H9 (cell line): ENCODE measurements at places on chromosomes 16 and 17. TPM values are rescaled to one million over a fixed set of nuclear protein-coding genes. Genes with fewer than 3 reads are reported as not detected.
A peak's percentile ranks its signal among the peaks of the same experiment; 100 is the strongest.

GRCh38 chr16:72277749-72278148, 105.8 kb upstream of the PMFBP1 start:
- no peaks in the 10 kb centered on the region for H3K4me1 ChIP-seq
- no peaks in the 10 kb centered on the region for H3K27me3 ChIP-seq
- no peak overlapping the region for H3K27ac ChIP-seq
- no peak for DNase-seq
- no peak overlapping the region for H3K4me3 ChIP-seq
- H3K36me3 ChIP-seq = no peaks in the 10 kb centered on the region

The GINS3 gene
- 16.4 and 17.2 TPM in 2 replicates for total RNA-seq

The KRT16 gene
- total RNA-seq = not detected in 2 replicates

The PFN1 gene
- 1,149 and 1,217 TPM in 2 replicates for total RNA-seq

GRCh38 chr16:78060809-78061208, 38.5 kb downstream of the CLEC3A start:
- H3K27ac ChIP-seq = no peak overlapping the region
- H3K36me3 ChIP-seq = no peaks in the 10 kb centered on the region
- no peak for DNase-seq
- no peak overlapping the region for H3K4me3 ChIP-seq

DNA sequence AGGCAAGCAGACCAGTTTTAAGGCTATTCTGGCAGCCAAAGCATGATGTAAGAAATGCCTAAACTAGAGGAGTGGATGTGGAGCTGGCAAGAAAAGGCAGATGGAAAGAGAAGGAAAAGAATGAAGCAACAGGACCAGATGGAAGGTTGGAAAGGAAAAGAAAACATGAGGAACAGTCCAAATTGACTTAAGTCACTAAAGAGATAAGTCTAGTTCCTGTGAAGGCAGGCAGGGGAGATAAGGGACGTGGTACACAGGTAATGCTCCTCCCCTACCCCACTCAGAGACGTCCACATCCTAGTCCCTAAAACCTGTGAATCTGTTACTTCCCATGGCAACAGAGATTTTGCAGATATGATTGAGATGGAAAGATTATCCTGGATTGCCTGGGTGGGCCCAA, 43.5 kb downstream of the TEX2 start:
- DNase-seq = no peak
- H3K4me1 ChIP-seq = peaks cover 4% of the 10 kb centered on the region; the same call in 1 of the 2 replicates
- no peaks in the 10 kb centered on the region for H3K27me3 ChIP-seq
- no peak overlapping the region for H3K27ac ChIP-seq
- H3K36me3 ChIP-seq = no peaks in the 10 kb centered on the region
- H3K4me3 ChIP-seq = no peak overlapping the region

DNA sequence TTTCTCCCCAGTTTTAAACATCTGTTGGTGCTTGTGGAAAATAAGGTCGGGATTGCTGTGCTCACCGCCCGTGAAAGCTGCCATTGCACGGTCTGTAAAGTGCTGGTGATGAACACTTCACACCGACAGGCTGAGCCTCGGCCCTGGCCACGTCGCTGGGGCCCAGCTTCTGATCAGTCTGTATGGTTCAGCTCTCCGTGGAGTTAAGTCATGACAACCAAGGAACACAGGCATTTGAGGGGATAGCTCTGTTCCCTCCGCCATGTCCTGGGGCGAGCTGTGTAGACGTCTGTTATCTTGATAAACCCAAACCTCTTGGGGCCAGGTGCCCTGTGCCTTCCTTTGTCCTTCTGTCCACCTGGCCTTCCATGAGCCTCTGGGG, 110.6 kb downstream of the METRNL start:
- no peak for DNase-seq
- no peaks in the 10 kb centered on the region for H3K27me3 ChIP-seq
- no peak overlapping the region for H3K27ac ChIP-seq
- no peaks in the 10 kb centered on the region; the same call in 1 of the 2 replicates for H3K36me3 ChIP-seq
- no peaks in the 10 kb centered on the region for H3K4me1 ChIP-seq

The C17orf50 gene
- total RNA-seq = not detected in 2 replicates

The AGRP gene
- not detected in 2 replicates for total RNA-seq

DNA sequence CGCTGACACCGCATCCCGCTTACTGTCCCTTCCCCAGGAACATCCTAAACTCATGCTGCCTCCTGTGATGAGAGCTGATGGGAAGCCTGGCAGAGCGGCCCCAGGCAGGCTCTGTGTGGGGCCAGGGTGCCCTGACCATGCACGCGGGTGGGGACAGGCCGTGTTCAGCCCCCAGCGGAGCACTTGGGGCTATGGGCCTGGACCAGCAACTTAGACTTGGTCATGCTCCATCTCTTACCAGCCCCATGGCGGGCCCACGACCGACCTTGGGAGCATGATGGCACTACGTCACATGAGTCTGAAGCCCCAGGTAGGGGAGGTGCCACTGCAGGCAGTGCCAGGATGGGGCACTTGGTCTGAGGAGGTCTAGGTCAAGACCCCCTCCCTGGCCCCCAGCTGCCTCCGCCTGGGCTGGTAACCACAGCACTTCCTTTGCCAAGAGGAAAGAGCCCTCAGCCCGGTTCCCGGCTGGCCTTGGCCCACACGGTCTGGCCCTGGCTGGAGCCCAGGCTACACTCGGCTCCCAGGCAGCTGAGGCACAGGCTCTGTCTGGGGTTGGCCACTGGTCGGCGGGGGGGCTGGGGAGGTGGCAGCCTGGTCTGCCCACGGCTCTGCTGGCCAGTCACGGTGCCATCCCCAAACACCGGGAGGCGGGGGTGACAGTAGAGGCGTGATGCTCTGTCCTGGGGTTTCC, 25.7 kb downstream of the BAHCC1 start:
- DNase-seq = no peak
- no peaks in the 10 kb centered on the region for H3K4me1 ChIP-seq
- no peaks in the 10 kb centered on the region for H3K27me3 ChIP-seq
- H3K36me3 ChIP-seq = no peaks in the 10 kb centered on the region

The TP53TG3B gene
- total RNA-seq = not detected in 2 replicates

The C16orf92 gene
- total RNA-seq = not detected in 2 replicates

DNA sequence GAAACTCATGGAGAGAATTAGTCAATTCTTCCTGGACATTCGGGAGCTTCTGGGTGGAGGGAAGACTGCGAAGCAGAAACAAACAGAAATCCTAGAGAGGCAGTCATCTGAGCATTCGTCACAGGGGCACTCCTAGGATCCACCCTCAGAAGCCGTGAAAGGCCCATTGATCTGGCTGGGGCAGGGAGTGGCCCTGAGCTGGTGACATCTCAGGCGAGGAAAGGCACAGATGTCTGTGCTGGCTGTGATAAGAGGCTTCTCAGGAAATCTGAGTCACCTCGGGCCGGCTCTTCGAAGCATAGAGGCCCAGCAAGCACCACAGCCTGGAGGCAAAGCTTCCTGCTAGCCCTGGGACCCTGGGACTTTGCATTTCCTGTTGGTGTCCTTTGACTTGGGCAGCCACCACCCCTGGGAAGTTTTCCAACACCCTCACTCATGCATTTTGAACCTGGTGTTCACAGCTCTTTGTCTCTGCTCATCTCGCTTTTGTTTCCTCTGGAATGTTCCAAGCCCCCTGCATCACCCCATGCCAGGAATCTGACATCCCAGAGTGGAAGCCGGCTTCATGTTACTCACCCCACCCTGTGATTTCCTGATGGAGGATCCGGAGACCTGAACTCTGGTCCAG, 23.3 kb upstream of the CDRT4 start:
- no peak overlapping the region for H3K4me3 ChIP-seq
- peak; percentile 94 for DNase-seq
- H3K36me3 ChIP-seq = peaks cover 29% of the 10 kb centered on the region

DNA sequence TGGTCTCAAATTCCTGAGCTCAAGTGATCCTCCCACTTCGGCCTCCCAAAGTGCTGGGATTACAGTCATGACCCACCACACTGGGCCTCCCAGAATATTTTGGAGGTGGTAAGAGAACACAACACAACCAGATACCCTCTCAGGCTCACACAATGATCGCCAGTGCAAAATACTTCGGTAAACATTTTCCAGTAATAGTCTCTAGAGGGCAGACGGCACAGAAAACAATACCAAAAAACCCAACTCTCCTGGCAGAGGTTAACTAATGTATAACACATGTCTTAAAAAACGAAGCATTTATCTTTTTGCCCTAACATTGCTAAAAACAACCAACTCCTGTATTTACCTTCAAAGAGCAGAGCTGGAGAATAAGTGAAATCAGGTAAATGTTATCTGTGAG, 10.5 kb downstream of the NUFIP2 start:
- H3K36me3 ChIP-seq = peaks cover 93% of the 10 kb centered on the region
- H3K4me1 ChIP-seq = no peaks in the 10 kb centered on the region; the same call in 1 of the 2 replicates
- H3K4me3 ChIP-seq = no peak overlapping the region
- H3K27ac ChIP-seq = no peak overlapping the region
- no peak for DNase-seq

The SOX8 gene
- total RNA-seq = 8.9 and 9.6 TPM in 2 replicates

GRCh38 chr16:79165506-79165905, 435.0 kb downstream of the MAF start:
- peaks cover 15% of the 10 kb centered on the region; the same call in 1 of the 2 replicates for H3K4me1 ChIP-seq
- H3K36me3 ChIP-seq = peaks cover 13% of the 10 kb centered on the region
- H3K27me3 ChIP-seq = no peaks in the 10 kb centered on the region
- no peak overlapping the region for H3K4me3 ChIP-seq

The MYH3 gene
- 1.9 and 2.9 TPM in 2 replicates for total RNA-seq

DNA sequence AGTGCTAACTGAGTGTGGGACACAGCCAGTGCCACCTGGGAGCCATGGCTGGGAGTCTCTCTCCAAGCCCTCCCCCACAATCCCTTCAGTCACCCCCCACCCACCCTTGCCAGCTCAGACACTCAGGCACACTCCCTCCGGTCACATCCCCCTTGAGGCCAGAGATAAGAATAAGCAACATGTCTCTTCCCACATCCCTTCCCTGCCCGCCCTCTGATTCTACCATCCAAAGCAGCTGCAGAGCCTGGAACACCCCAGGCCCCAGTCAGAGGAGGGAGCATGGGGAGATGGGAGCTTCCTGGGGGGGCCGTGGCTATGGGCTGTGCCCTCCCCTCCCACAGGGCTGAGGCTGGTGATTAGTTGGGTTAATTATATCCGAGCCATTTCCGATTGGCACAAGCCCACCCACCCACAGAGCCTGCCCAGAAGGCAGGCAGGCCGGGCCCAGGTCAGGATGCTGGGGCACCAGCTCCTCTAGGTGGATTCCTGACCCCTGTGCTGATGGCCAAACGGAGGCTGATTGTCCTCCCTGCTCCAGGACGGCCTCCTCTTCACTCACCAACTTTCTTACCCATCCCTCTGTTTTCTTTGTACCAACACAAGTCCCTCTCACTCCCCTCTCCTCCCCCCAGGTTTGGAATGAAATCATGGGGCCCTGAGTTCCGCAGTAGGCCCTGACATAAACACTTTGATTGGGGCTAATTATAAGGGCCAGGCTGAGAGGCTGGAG, 28.6 kb upstream of the MEIOC start:
- H3K4me1 ChIP-seq = no peaks in the 10 kb centered on the region
- H3K27me3 ChIP-seq = no peaks in the 10 kb centered on the region
- no peak overlapping the region for H3K27ac ChIP-seq

- peaks cover 6% of the 10 kb centered on the region; the same call in 1 of the 2 replicates for H3K36me3 ChIP-seq
- no peak overlapping the region for H3K4me3 ChIP-seq
- DNase-seq = no peak
- no peak overlapping the region for H3K27ac ChIP-seq
- peaks cover 4% of the 10 kb centered on the region for H3K4me1 ChIP-seq
- no peaks in the 10 kb centered on the region for H3K27me3 ChIP-seq
These were observed 68.7 kb downstream of the ARSG start for GRCh38 chr17:68359791-68360535.

DNA sequence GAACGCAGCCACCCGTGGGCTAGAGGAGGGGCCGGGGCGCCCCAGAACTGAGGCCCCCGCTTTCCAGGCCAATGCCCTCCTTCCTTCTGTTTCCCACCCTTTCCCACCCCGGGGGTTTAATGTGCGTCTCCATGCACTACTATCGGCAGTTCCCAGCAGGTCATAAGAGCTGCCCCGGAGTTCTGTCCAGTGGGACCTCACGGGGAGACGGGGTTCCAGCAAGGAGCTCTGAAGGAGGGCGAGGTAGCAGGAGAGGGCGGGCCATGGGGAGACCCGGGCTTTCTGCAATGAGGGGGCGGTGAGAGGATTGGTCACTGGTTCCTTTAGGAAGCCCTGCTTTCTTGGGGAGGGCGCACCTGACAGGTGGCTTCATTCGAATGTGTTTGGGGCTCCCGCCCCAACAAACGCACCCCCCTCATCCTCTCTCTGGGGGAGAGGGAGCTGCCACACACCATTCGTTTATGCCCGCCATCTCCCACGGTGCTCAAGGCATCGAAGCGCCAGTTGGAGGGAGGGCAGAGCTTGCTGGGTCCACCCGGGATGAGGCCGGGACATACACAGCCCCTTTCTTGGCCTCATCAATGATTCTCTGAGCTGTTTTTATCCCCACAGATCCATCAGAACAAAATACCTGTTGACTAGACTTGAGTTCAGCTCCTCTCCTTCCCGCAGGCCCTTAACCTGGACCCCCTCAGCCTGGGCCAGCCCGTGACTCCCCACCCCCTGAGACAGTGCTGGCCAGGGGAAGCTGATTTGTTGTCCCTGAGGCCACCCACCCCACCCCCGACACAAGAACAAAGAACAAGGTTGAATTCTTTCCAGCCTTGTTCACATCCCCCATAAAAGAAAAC, 44.1 kb downstream of the SLC7A5 start:
- no peaks in the 10 kb centered on the region for H3K27me3 ChIP-seq
- peaks cover 8% of the 10 kb centered on the region for H3K36me3 ChIP-seq
- peaks cover 3% of the 10 kb centered on the region for H3K4me1 ChIP-seq

GRCh38 chr16:4404247-4404966, 12.0 kb downstream of the CORO7 start:
- DNase-seq = peak; percentile 93
- no peak overlapping the region for H3K27ac ChIP-seq
- H3K27me3 ChIP-seq = no peaks in the 10 kb centered on the region
- H3K4me1 ChIP-seq = no peaks in the 10 kb centered on the region
- peak overlapping the region; percentile 59 for H3K4me3 ChIP-seq

- DNase-seq = no peak
- peak within 1 kb of the TSS; percentile 93 for H3K4me3 ChIP-seq
- no peaks in the 10 kb centered on the region for H3K27me3 ChIP-seq
- no peaks in the 10 kb centered on the region for H3K4me1 ChIP-seq
These were observed at the start of gene FBXL19 for GRCh38 chr16:30923554-30924075. Gene FBXL19 (plus strand): TSS chr16:30923572. CDS start chr16:30925755, 2,183 bp downstream.

- no peaks in the 10 kb centered on the region for H3K4me1 ChIP-seq
- no peak overlapping the region for H3K27ac ChIP-seq
- no peak overlapping the region for H3K4me3 ChIP-seq
- H3K36me3 ChIP-seq = no peaks in the 10 kb centered on the region
- no peaks in the 10 kb centered on the region for H3K27me3 ChIP-seq
These were observed 243.9 kb upstream of the MYOCD start for GRCh38 chr17:12421646-12422306.

The TMEM204 gene
- total RNA-seq = not detected in 2 replicates

DNA sequence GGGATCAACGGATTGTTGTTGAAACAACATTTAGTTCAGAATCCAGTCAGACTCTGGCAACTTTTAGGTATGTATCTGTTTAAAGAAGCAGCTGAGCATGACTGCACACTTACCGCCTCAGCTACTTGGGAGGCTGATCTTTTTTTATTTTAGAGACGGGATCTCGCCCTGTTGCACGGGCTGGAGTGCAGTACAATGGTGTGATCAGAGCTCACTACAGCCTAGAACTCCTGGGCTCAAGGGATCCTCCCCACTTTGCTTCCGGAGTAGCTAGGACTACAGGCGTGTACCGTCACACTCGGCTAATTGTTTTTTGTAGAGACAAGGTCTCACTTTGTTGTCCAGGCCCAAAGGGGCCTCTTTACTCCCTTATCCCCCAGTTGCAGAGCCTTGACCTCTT, 2.3 kb downstream of the SPG7 start:
- H3K36me3 ChIP-seq = peaks cover 25% of the 10 kb centered on the region; the same call in 2 of the 3 replicates
- DNase-seq = no peak
- no peaks in the 10 kb centered on the region for H3K27me3 ChIP-seq

The CNGB1 gene
- not detected in 2 replicates for total RNA-seq

The IL21R gene
- 0.07 and 0.11 TPM in 2 replicates for total RNA-seq

The RPUSD1 gene
- total RNA-seq = 48.6 and 52.2 TPM in 2 replicates
